ENCODE measurements at places on chromosomes 16 and 17.

DNA sequence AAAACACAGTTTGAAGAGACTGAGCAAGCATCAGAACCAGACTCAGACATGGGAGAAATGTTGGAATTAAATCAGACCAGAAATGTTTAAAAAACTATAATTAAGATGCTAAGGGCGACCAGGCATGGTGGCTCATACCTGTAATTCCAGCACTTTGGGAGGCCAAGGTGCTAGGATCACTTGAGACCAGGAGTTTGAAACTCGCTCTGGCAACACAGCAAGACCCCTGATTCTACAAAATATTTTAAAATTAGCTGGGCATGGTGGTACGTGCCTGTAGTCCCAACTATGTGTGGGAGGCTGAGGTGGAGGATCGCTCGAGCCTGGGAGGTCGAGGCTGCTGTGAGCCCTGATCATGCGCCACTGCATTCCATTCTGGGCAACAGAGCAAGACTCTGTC is 160.3 kb downstream of the COPRS start:
- no peak for DNase-seq

DNA sequence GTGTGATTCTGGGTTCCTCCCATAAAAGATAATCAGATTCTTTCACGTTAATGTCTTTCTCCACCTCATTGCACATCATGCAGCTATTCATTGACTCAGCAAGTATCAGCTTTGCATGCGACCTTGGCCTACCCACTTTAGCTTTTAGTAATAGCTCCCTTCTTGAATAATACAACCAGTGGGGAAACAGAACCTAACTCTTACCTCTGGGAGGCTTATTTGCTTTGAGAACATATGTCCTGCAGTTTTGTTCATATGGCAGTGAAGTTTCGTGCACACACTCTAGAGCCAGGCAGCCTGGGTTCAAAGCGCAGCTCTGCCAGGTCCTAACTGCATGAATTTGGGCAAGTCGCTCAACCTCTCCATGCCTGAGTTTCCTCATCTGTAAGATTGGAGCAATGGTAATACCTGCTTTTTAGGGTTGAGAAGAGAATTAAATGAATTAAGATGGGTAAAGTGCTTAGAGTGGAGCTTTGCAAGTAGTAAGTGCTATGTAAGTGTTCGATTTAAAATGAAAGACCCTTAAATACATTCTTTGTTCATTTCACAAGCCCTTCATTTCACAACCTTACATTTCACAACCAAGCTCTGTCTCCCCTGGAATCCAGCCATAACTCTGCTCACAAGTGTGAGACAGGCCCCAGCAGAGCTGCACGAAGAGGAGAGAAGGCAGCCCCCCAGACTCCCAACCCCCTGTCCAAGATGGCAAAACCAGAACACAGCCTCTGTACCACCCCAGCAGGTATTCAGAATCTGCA is 29.3 kb downstream of the MAPT start:
- DNase-seq, result no peak

GRCh38 chr16:51148678-51149228 is 2.3 kb downstream of the SALL1 start:
- no peak for DNase-seq

- DNase-seq, result no peak
Observed at GRCh38 chr16:86287664-86288201, 222.6 kb upstream of the FOXF1 start.

DNA sequence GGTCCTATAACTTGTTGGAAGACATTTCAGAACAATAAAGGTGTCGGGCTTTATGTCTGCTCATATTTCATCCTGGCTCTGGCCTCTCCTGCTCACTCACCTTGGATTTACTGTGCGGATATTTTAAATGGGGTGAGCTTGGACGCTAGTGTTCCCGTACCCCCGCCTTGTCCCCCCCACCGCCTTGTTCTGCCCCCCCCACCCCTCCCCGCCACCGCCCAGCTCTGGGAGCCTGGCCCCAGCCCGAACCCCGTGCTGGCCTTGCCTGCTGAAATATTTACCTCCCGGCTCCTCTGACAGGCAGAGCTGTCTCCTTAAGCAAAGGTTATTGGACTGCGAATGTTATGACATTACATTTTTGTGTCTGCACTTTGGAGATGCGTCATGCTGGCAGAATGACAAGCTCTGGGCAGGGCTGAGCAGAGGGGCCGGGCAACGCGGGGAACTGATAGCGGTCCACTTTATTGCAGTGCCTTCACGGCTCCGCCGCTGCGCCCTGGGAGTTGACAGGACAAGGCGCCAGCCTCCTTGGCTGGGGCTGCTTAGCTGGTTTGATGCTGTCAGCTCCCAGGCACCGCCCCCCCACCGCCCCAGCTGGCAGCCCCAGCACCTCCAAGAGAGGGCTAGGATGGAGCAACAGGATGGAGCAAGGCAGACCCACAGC is 222.5 kb upstream of the GSE1 start:
- no peak for DNase-seq

GRCh38 chr16:62445909-62446308 is 409.7 kb upstream of the CDH8 start:
- DNase-seq, result no peak

DNA sequence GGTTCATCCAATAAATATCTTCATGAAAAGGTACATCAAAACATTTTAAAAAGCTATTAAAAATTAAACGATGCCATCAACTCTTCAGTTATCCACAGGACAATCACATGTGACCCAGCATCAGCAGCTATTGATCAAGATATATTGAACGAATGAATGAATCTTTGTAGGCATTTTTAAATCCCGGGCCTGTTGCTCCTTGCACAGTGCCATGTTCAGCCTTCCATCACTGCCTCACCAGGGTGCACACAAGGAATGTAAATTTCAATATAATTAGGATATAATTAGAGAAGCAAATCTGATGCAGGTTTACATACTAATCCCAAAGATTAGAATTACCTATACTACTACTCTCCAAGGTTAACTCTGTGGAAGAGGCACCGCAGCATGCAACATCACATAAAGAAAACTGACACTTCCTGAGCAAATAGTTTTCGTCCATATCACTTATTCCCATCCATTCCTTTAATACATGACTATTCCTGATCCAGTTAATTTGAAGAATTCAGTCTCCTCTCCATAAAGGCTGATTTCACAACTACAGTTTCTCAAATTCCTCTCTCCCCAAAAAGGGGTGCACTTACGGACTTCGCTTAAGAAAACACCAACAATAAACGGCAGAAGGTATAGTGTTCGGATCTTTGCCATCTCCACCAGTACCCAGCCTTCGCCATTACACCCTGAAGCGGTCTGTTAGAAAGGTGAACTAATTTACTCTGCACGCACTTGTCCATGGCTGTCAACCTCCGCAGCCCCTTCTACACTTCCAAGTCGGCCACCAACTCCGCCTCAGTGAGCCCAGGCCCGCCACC is 938 bp downstream of the NCOR1 start:
- DNase-seq, result no peak

DNA sequence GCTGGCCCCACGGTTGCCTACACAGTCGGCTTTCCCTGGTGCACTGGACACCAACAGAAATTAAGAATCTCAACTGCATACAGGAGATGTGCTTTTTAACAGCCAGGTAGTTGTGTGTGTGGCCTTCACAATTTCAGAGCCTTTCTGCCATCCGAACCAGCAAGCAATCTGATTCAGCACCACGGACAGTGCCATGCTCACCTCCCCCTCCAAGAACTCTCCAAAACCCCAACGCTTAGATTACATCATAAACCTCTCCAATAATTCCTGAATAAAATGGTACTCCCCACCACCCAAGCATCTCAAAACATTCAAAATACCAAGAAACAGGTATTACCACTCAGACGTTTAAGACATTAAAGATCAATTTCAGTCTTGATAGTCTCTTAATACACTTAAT is 31.8 kb downstream of the USP7 start:
- no peak for DNase-seq

DNA sequence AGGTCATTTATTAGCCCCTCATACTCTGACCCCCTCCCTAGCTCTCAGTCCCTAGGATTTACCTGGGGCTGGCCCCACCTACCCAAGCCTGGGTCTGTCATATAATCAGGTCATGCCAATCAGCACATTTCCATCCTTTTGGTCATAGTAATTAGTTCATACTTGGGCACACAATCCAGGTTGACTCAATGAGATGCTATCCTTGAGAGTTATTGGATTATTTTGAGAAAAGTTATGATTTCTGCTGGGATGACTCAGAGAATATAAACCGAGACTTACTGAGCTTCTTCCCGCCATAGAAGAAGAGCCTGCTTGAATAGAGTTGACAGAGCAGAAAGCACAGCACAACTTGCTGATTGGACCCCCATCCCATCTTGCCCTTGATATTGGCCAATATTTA is 331.5 kb downstream of the CBLN1 start:
- no peak for DNase-seq

- DNase-seq, result no peak
Observed at GRCh38 chr16:65619606-65620005, 497.7 kb upstream of the CDH11 start.

DNA sequence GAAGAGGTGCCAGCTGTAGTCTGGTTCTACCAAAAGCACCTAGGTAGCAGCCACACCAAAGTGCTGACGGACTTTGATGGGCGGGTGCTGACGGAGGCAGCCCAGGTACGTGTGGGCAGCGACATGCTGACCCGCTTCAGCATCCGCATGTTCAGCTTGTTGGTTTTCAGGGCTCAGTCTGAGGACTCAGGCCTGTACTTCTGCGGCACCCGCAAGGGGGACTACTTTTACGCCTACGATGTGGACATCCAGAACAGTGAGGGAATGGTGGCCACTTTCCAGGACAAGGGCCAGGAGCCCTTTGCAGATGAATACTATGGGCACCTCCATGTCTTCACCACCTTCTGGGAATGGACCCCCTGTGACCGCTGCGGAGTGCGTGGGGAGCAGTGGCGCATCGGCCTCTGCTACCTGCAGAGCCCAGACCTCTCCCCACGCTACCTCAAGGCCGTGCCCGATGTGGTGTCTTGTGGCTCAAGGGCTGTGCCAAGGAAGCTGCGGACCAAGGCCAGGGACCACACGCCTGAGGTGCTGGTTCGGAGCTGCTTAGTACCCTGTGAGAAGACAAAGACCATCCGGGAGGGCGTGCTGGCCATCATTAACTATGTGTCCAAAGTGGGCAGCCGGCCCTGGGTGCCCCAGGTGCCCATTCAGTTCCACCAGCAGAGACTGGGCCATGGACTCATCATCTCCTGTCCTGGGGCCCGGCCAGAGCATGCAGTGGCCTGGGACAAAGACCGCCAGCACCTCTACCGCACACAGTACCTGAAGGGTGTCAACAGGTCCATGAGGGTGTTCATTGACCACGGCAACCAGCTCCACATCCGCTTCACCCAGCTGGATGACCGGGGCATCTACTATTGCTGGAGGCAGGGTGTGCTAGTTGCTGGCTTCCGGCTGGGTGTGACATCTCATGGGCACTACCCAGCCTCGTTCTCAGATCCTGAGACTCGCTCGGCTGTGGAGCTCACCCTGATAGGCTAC is 5.0 kb upstream of the EFTUD2 start:
- no peak for DNase-seq

GRCh38 chr16:79204486-79204885 is 396.1 kb downstream of the MAF start:
- no peak for DNase-seq

DNA sequence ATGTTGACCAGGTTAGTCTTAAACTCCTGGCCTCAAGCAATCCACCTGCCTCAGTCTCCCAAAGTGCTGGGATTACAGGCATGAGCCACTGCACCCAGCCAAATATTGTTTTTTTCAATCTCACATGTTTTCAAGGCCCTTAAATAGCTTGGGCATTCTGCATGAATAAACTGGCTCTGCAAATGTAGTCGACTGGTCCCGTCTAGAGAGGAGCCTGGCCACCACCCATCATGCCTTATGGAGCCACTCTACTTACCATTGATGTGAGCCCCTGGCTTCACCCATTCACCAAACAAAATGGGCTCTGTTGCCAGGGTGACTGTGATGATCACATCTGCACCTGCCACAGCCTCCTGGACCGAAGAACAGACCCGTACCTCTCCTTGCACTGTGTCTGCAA is 10.8 kb downstream of the CRYM start:
- no peak for DNase-seq

GRCh38 chr16:77410449-77410848 is 24.4 kb downstream of the ADAMTS18 start:
- no peak for DNase-seq

Measured in T-helper 2 cell (primary cell).